CD4-positive, alpha-beta T cell treated with Interleukin-6 at 100 ng/mL for 8 hours (primary cell): ENCODE measurements at places on chromosomes 2 and 18.
A peak's percentile ranks its signal among the peaks of the same experiment; 100 is the strongest.

- peak; percentile 14 for DNase-seq
These were observed 63.3 kb downstream of the RAB31 start for GRCh38 chr18:9771261-9771976.

GRCh38 chr18:67672716-67673115, 156.2 kb upstream of the DSEL start:
- DNase-seq: no peak

- DNase-seq: no peak
These were observed 80.7 kb downstream of the CCBE1 start for GRCh38 chr18:59616501-59616900.

DNA sequence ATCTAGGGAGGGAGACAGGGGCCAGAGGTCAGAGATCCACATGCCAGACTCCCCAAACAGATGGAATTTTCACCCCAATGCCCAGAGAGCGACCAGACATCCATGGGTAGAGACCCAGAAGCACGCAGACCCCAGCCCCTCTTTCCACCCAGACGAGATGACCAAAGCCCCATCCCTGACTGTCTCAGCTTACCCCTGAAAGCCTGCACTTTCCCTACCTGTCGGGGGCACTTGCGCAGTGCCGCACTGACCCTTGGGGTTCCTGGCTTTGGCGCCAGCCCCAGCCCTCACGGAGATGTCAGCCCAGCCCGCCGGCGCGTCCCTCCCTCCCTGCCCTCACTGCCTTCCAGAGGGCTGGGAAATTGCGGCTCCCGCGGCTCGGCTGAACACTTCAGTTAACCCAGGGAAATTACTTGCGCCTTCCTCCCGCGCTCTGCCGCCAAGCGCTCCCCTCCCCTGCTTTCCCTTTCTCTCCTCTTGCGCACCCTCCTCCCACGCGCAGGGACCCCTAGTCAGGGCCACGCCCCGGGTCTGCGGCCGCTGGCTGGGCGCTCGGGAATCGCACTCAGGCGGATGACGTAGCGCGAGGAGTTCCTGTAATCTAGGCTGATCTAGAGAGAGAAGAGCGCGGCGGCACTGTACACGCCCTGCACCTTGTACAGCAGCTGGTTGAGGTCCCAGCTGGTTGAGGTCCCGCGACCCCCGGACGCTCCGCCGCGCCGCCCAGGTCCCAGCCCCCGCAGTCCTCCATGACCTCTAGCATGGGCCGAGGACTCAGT, 12.0 kb downstream of the ALPG start:
- no peak for DNase-seq

DNA sequence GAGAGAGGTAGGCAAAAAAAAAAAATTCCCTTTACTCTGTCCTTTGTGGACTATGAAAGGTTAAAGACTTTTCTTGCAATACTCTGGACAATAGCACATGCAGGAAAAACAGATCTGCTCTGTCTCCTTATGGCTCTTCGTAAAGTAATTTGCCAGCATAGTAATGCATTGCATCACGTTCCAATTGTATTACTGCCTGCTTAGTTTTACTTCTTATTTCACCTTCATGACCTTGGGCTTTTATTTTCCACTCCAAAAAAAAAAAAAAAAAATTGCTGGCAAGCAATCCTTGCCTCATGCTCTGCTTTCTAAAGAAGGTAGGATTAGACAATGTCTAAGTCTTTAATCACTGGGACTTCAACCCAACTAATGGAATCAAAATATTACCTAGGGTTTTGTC, 1802.7 kb downstream of the SUCLG1 start:
- DNase-seq: no peak

- no peak for DNase-seq
These were observed 131.5 kb upstream of the ACVR2A start for GRCh38 chr2:147713349-147713748.

DNA sequence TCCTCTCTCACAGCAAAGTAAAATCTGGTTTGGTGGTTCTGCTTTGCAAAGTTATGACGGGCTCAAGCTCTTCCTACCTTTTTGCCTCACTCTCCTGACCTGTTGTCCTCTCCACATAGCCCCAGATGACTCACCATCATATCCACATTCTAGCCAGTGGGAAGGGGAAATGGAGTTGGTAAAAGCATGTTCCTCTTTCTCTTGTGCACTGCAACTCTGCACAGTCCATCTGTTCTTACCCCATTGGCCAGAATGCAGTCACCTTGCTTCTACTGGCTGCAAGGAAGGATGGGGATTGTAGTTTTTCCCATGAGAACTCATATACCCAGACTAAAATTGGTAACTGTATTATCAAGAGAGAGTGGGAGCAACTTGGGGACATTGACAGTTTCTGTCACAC, 50.4 kb upstream of the SMIM21 start:
- DNase-seq: no peak

- no peak for DNase-seq
These were observed 107.4 kb downstream of the POLR1A start for GRCh38 chr2:85998071-85998991.

DNA sequence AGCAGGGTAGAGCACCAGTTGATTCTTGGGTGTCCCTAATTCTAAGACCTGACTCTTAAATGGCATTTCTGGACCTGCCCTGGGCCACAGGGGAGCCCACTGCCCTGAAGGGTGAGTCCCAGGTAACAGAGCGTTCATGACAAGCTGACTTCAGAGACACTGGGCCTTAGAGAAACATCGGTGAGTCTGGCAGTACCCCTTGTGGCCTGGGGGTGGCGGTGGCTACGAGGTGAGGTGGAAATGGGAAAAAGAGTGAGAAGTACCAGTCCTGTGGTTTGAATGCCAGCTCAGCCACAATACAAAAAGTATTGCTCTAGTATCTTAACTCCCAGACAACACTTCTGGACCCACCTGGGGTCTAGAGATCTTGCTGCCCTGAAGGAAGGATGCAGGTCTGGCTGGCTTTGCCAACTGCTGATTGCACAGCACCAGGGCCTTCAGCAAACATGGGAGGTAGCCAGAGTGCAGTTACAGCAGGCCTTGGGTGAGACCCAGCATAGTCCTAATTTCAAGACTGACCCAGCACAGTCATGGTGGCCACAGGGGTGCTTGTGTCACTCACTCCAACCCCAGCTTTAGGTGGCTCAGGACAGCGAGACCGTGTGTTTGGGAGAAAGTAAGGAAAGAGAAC, 44.5 kb downstream of the USP34 start:
- peak; percentile 76 for DNase-seq

DNA sequence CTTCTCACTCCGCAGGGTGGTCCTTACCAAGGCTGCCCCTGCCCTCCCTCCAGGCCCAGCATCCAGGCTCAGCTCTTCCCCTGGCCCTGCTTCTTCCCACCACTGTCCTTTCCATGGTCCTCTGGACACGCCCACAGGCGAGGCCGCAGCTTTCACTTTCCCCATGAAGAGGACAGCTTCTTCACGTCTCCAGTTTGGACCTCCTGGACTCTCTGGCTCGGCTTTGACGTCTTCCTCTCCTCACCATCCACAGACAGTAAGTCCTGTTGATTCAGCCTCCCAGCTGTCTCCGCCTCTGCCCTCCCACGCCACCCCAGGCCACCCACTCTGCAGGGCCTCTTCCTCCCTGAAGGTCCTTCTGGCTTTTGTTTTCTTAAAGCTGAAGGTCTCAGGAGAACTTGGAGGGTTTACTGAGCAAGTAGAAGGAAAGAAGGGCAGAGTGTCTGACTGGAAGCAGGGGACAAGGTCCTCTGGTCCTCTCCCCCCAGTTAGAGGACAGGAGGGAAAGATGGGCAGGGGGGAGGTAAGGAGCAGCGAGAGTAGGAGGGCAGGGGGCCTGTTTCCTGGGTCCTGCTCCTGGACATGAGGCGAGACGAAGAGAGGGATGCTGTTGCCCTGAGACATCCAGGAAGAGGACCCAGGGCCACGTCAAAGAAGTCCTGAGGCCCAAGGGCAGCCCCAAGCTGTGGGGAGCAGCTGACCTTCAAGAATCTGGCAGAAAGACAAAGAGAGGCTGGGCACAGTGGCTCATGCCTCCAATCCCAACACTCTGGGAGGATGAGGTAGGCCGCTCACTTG, 24.7 kb upstream of the NMUR1 start:
- DNase-seq: no peak

DNA sequence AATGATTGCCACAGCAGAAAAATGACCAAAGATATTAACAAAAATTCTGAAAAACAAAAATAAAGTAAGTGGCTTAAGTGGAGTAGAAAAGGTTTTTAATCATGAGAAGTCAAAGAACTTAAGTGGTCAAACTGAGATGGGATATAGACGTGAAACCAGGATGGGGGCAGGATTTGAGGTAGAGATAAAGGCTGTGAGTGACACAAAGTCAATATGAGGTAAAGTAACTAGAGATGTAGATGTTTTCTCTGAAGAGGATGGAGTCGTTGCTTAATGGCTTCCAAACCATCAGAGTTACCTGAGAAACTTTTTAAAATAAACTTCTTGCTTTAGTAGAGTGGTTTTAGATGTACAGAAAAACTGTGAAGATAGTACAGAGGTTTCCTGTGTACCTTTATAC, 21.2 kb downstream of the ANKRD12 start:
- no peak for DNase-seq

- peak; percentile 11 for DNase-seq
These were observed 8.3 kb downstream of the GYPC start for GRCh38 chr2:126664234-126664633.

DNA sequence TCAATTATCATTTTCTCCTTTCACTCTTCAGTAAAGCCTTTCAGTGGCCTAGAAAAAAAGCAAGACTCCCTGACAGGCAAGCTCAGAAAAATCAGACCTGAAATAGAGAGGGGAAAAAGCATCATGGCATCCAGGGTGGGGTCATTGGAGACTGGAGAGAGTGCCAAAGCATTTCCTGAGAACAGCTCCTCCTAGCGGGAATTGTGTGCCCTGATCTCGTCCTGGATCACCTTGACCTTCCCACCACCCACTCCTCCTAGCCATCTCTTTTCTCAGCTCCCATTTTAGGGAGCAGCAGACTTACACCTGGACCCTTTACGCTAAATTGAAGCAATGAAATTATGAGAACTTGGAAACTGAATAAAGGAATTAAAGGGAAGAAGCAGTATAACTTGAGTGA, 176.6 kb downstream of the VWC2L start:
- no peak for DNase-seq

GRCh38 chr2:19702267-19702666, 199.5 kb downstream of the TTC32 start:
- DNase-seq: no peak

DNA sequence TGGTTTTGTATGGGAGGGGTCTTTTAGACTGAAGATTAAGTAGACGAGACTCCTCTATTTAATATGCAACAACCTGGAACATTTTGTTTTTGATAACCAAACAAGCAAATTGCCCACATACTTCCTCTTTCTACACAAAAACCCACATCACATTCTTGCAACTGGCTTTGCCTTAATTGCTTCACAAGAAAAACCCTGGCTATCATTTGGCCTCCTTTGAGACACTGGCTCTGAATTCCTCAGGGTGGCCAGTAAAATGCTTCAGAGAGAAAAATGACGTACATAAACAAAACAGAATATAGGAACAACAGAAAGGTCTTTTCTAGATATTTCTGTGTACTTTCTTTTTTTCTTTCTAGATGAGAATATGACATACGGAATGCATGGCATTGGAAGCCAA, 103.0 kb downstream of the TRIB2 start:
- DNase-seq: no peak

DNA sequence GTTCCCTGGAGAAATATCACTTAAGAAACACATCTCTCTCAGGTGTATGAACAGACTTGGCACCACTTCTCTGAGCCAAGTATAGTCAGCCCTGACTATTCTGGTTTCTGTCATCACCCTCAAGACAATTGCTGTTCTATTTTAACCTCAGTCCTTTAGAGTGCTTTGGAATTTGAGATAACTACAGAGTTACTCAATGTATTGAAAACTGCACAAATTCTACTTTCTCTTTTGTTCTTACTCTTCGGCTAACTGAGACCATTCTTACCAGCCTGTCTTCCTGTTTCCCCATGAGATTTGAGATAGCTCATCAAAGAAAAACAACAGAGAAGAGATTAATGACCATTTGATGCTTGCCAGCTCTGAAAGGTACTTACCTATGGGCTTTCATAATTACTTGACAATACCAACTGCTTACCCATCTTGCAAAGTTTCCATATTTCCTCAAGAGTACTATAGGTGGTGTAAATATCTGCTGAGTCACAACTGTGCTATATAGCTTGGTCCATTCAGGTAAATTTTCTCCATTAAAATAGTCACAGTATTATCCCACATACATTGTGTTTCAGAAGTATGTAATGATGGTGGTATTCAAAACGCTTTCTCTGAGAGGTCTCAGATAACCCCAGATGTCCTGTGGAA, 467.5 kb upstream of the CHST9 start:
- no peak for DNase-seq

DNA sequence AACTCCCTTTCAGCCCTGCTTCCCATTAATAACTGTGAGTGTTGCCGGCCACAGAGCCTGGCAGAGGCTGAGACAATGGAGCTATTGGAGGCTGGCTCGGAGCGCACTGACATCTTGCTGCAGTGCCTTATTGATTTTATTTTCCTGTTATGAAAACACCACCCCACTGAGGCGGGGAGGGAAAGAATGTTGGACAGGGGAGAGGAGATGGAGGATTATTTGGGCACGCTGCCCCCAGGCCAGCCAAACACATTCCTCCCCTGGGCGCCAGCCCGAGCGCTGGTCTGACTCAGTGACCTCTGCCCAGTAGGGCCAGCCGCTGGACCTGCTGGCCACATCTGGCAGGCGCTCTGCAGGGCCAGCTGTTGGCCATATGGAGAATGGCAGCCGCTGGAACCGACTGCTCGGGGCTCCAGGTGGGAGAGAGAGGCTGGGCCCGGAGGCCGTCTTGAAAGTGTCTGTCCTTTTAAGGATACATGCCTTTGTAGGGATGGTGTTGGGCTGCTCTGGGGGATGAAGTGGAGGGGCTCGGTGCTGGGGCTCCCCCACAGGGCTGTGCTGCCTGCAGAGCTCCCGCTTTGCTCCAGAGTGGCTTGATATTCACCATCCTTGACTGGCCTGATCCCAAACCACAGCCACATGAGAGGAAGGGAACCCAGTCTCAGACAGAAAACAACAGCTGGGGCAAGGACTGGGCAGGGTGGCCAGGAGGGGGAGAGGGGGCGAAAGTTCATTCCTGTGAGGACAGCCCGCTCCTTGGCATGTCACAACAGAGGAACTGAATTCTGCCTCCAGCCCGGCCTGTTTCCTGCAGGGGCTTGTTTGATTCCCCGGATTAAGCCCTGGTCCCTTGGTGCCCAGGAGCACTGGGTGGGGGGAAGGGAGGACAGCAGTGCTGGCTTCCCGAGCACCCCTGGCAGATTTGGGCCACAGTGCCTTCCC, 179.0 kb downstream of the KLHL29 start:
- DNase-seq: no peak

GRCh38 chr2:72332720-72333119, 185.1 kb upstream of the CYP26B1 start:
- no peak for DNase-seq

- DNase-seq: no peak
These were observed 59.8 kb downstream of the SH3BP4 start for GRCh38 chr2:235011607-235011928.

- no peak for DNase-seq
These were observed 86.9 kb downstream of the RDH14 start for GRCh38 chr2:18473241-18474181.
